ENCODE measurements at places on chromosomes 11 and 22.
A peak's percentile ranks its signal among the peaks of the same experiment; 100 is the strongest.

DNA sequence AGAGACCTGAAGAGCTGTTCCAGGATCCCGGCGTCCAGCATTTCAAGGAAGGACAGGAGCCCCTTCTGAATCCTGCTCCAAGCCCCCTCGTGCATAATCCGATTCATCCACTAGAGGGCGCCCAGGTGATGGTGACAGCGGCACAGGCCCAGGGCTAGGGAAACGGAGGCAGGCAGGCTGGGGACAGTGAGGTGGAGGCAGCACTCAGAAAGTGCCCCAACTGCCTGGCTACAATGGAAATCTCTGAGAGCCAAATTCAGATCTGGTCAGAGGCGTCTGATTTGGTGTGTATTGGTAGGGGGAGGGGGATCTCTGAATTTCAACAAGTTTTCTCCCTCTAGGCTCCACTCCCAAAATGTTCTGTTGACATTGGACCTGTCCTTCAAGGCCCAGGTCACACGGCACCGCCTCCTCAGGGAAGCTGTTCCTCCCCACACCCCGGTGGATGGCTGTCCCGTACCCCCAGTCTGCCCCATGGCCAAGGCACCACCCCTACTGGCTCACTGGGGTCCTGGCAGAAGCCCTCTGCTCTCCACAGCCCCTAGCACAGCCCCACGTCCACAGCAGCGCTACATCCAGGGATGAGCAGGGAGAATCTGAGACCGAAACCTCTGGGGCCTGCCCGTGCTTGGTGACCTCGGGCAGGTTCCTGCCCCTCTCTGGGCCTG is 142.9 kb downstream of the CRYBB2 start:
- peak; percentile 83 for DNase-seq

DNA sequence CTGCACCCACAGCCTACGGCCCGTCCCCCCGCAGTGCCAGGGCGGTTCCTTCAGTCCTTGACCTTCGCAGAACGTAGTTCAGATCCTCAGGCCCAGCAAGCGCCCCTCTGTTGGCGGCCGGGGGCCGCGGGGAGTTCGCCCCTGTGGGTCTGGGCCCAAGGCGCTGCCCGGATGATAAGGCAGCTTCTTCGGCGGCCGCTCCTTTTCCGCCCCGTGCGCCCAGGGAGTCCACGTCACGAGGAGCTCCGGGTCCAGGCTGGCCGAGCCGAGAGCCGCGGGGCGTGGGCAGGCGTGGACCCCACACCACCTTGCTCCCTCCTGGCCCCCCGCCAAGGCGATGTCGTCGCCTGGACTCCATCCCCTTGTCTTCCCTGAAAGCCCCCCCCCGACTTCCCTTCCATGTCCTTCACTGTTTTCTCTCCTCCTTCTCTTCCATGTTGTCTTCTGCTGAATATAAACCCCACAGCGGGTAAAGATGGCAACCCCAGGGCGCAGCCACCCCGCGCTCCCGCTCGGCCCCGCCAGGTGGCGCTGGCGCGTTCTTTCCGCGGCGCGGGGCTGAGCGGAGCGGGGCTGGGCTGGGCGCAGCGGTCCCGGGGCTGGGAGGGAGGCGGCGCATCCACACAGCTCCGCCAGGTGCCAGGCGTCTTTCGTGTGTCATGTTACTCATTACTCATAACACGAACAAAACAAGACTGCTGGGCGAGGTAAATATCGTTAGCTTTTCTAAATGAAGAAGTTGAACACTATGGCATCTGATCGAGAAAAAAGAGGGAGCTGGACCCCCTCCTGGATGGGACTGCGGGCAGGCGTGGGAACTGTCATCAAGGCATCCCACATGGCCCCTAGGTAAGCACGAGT is 321.0 kb downstream of the NTM start:
- DNase-seq, result peak; percentile 51

- DNase-seq, result no peak
Observed at GRCh38 chr11:73281796-73282660, 9.9 kb downstream of the P2RY6 start.

GRCh38 chr11:10204021-10204420 is 90.0 kb downstream of the SBF2 start:
- no peak for DNase-seq

GRCh38 chr11:78666675-78667160 is 92.1 kb upstream of the NARS2 start:
- no peak for DNase-seq

- no peak for DNase-seq
Observed at GRCh38 chr11:72685560-72686480, 11.6 kb upstream of the PDE2A start.

DNA sequence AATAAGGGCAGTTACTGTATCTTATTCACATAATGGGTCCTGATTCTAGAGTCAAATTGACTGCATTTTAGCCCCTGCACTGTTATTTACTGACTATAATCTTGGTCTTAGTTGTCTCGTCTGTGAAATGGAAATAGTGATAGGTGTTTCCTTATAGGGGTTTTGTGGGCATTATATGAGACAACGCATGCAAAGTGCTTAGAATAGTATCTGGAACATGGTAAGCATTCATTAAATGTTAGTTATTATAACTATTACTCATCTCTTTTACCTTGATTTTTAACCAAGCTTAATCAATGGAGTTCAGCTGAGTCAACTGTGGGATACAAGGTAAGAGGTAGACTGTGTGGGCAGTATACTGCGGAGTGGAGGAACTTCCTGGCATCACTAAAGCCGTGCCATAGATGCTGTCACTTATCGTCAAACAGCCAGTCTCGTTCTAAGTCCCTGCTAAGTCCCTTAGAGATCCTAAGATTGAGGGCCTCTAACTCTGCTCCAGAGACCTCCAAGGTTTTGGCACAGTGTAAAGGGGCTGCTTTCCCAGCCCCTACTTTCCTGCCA is 2.6 kb upstream of the ZC3H12C start:
- DNase-seq, result no peak

- DNase-seq, result no peak
Observed at GRCh38 chr11:57190548-57190947, 8.8 kb downstream of the LRRC55 start.

- no peak for DNase-seq
Observed at GRCh38 chr11:33881651-33882503, 10.0 kb downstream of the LMO2 start.

GRCh38 chr11:62344210-62344609 is 7.0 kb downstream of the ASRGL1 start:
- no peak for DNase-seq

DNA sequence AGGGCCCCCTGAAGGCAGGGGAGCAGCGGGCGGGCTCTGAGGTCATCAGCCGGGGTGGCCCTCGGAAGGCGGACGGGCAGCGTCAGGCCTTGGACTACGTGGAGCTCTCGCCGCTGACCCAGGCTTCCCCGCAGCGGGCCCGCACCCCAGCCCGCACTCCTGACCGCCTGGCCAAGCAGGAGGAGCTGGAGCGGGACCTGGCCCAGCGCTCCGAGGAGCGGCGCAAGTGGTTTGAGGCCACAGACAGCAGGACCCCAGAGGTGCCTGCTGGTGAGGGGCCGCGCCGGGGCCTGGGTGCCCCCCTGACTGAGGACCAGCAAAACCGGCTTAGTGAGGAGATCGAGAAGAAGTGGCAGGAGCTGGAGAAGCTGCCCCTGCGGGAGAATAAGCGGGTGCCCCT is 50.1 kb upstream of the GCAT start:
- no peak for DNase-seq

- no peak for DNase-seq
Observed at GRCh38 chr11:85299258-85299942, 327.7 kb downstream of the DLG2 start.

DNA sequence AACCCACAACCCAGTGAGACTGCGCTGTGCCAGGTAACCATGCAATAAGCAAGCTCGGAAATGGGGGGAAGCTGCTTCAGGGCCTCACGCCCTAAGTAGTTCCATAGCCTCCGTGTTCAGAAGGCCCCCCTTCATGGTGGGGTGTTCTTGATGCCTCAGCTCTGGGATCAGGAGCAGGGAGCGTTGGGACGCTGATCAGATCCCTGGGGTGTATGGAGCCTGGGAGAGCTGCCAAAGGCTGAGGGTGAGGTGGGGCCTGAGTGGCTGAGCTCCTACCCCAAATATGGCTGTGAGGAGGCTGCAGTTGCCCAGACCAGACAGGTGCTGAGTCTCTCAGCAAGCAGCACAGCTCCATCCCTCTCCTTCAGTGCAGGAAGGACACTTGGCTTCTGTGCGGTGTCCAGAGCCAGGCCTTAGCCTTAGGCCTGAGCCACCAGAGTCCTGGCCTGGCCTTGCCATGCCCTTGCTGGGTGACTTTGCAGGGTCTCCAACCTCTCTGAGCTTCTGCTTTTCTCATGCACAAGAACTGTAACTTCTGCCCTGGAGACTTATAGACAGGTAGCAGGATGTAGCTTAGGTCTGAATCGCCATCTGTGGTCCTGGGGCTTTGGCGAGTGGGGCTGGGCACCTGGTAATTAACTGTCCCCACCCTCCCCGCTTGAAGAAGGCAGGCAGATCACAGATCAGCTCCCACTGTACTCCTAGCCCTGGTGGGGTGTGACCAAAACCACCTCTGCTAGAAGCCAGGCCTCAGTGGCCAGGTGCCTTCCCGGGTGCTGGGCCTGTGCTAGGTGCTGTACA is 5.3 kb downstream of the MMP11 start:
- peak; percentile 42 for DNase-seq

DNA sequence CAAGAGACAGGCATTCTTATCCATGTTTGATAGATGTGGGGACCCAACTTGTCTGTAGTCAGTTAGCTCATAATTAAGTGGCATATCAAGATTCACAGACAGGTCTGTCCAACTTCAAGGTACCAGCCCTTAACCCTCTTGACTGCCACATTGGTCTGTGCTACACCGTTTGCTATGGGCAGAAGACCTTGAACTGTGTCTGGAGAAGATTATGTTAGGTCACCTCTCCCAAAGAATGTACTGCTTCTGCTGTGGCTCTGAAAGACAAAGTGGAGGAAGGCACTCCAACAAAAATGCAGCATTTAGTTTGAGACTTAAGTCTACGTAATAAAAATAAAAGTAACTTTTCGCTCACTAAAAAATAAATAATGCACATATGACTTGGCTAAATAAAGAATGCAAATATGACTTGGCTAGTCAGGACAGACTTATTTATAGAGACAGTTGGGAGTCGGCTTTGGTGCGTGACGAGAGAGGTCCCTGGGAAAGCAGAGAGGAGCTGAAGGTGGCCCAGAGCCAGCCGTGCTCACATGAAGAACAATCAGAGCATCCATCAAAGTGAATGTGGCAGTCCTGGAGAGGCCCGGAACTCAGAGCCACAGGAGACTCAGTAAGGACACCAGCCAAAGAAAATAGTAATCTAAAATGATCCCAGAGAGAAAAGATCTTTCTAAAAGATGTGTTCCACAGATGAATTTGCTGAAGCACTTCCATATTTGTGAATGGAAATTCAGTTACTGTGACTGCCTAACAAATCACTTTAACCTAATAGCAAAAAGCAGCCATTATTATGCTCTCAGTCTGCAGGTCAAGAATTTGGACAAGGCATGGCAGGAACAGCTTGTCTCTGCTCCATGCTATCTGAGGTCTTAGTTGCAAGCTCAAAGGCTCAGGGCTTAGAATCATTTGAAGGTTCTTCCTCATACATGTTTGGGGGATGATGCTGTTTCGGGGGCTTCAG is 35.0 kb downstream of the CWC15 start:
- DNase-seq, result no peak

- DNase-seq, result peak; percentile 68
Observed at GRCh38 chr22:27331526-27332281, 469.9 kb downstream of the MN1 start.

DNA sequence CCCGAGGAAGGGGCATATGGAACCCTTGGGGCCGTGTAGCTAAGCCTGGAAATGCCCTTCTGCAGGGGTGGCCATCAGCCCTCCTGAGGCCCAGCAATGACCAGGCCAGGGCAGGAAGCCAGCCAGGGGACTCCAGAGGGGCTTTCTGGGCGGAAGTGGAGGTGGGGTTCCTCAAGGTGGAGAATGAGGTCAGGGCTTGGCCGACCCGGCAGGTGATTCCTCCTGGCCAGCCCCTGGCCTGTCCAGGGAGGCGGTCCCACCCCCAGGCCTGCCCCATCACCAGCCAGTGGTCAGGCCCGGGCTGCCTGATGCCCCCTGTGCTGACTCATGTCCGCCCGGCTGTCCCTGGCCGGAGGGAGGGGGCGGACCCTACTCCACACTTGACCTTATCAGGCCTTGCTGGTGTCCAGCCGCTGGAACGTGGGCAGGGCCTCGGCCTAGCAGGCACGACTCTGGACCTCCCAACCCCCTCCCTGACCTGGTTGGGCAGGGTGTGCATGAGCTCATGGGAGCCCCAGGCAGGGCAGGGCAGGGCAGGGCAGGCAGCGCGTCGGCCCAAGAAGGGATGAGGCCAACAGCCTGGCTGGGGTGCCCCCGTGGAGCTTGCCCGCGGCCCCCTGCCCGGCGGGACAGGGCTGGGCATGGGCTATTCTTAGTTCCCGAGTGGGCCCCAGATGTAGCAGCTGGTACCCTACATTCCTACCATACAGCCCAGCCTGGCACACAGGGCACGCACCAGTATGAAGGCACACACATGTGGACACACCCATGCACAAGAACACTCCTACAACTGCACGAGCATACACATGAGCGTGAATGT is 35.9 kb downstream of the RPL3 start:
- DNase-seq, result no peak

DNA sequence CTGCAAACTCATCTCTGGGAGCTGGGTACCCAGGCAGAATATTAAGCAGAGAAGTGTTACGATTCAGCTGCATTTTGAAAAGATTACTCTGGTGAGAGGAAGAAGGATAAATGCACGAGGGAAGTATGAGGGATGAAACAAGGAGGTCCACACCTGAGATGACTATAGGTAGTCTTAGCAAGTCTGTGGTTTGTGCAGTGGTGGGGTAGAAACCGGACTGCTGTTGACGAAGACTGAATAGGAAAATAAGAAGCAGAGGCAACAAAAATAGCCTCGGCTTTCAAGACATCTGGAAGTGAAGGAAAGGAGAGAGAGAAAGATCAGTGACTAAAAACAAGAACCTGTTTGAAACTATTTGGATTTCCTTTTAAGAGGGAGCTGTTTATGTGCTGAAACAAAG is 810.8 kb downstream of the OPCML start:
- no peak for DNase-seq

- DNase-seq, result no peak
Observed at GRCh38 chr22:33438273-33438672, 380.1 kb upstream of the SYN3 start.

DNA sequence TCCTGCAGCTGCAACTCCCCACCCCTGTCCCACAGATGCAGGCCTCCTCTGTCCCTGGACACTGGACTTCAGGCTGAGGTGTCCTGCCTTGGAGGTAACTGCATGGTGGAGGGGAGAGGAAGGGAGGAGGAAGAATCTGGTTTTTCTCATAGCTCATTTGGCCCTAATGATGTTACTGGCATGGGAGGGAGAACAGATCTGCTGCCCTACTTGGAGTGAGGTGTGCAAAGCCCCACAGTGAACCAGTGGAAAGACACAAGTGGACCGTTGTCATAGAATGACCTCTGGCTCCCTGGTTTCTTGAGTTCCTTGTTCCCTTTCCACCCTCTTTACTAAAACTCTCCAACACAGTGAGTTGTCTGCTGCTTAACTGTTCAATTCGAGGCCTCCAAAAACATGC is 215.9 kb downstream of the BARX2 start:
- DNase-seq, result no peak

GRCh38 chr22:17777005-17777716 is 2.9 kb upstream of the BID start:
- no peak for DNase-seq
